Fibroblast of skin of left quadriceps (primary cell): ENCODE measurements at places on chromosomes 16 and 17.
A peak's percentile ranks its signal among the peaks of the same experiment; 100 is the strongest.

DNA sequence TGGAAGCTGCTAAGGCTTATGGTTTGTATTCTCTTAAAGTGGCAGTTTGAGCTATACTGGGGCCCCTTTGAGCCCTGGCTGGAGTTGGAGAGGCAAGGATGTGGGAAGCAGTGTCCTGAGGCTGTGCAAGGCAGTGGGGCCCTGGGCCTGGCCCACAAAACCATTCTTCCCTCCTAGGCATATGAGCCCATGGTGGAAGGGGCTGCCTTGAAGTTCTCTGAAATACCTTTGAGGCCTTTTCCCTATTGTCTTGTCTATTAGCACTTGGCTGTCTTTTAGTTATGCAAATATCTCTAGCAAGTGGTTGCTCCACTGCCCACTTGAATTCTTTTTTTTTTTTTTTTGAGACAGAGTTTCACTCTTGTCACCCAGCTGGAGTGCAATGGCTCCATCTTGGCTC is 119.2 kb downstream of the PCTP start:
- DNase-seq, result no peak

- DNase-seq, result no peak
Measured at GRCh38 chr16:50666658-50667496, 14.2 kb downstream of the SNX20 start.

DNA sequence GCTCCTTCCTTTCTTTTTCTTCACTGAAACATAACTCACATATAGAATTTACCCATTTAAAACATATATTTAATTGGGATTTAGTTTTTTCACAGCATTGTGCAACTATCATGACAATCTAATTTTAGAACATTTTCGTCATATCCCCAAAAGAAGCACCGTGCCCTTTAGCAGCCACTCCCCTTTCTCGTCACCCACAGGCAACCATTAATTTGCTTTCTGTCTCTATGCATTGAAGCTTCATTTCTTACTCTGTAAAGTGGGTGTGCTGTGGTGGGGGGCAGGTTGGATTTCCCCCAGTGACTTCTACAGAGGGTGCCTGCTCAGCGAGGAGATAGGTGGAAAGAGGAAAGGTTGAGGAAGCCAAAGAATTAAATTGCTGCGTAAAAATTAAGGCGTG is 35.8 kb downstream of the MRC2 start:
- no peak for DNase-seq

GRCh38 chr16:3857189-3858043 is 23.1 kb downstream of the CREBBP start:
- DNase-seq, result no peak

DNA sequence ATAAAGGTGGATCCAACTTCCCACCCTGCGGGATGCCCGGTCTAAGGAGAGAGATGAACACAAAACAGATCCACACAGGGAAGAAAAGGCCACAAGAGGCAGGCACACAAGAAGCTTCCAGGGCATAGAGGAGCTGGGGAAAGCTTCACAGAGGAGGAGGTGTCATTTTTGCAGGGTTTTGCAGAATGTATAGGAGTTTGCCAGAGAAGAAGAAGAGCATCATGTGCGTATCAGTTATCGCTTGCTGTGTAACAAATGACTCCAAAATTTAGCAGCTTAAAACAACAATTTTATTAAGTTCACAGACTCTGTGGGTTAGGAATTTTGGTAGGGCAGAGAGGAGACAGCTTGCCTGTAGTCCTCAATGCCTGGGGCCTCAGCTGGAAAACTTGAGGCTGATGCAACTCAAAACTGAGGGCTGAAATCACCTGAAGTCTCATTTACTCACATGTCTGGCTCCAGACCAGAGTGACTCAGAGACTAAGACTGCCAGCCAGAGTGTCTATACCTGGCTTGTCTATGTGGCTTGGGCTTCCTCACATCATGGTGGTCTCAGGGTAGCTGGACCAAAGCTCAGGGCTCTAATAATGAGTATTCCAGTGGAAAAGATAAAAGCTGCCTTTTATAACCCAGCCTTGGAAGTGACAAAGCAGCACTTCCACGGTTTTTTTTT is 33.9 kb upstream of the ZNF423 start:
- DNase-seq, result no peak

DNA sequence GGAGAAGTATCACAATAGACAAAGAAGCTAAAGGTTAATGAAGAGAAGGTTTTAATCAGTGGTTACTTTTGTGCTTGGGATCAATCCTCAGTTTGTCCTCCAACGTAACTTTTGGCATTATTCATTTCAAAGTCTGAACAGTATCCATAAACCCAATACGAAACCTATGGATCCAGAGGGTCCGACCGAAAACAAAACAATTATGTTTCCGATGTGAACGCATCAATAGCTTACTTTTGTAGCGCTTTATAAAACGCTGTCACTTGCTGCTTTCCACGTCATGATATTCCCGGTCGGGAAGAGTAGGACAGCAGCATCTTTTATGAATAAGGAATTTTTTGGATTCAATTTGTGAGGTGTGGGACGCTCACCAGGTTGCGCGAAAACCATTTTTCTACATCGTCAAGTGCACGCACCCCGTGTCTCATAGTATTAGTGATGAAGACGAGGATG is 383.8 kb downstream of the ZFHX3 start:
- DNase-seq, result no peak

- peak; percentile 80 for DNase-seq
Measured at GRCh38 chr17:63406689-63407330, 39.3 kb downstream of the CYB561 start.

DNA sequence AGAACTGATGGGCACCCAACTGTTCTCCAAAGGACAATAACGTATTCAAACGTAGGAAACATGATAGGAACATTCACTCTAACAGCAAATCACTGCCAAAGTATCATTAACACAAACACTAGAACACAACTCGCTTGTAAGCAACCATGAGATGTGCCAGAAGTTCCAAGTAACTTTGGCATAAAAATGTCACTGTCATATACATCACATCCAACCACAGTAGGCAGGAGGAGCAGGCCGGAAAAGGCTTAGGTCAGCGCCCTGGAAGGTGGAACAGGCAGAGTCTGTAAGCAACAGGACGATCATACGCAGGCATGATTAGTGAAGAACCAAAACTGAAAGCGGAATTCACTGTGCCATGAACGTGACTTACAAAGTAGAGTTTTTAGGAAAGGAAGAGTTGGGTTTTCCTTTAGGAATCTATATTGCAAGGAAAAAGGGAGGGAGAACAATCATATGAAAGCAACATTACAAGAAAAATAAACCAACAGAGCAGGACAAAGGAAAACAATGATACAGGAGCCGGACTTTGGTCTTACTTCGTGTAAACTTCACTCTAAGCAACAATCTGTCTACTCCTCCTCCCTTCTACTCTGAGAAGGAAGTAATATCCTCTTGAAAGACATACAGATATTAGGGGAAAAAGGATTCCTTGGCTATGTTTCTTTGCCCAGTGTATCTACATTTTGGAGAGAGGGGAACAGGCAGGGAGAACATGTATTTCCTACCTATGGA is 52.3 kb downstream of the YWHAE start:
- DNase-seq, result no peak

GRCh38 chr17:29210879-29211278 is 30.7 kb upstream of the MYO18A start:
- no peak for DNase-seq

GRCh38 chr17:73072219-73072962 is 20.1 kb downstream of the SLC39A11 start:
- DNase-seq, result no peak

GRCh38 chr17:79263191-79263590 is 188.6 kb downstream of the ENGASE start:
- no peak for DNase-seq

GRCh38 chr16:23141500-23141899 is 7.8 kb downstream of the USP31 start:
- no peak for DNase-seq

DNA sequence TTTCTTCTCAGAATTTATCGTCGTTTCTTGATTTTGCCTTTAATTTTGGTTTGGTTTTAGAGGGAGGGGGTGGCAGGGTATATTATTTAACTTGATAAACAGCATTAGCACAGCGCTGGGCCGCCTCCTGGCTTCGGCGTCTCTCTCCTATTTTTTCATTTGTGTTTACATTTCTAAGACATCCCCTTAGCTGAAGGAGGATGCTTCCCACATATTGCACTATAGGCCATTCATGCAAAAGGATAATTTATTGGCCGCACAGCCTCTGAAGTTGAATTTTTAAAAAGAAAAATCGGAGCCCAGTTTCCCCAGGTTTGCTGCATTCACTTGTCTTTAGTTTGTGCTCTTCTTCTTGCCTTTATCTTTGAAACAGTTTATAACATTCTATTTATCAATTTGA is 497.4 kb upstream of the ZFHX3 start:
- no peak for DNase-seq

- DNase-seq, result no peak
Measured at GRCh38 chr17:44119062-44119461, 4.4 kb downstream of the HDAC5 start.

GRCh38 chr17:13351046-13351445 is 250.7 kb downstream of the HS3ST3A1 start:
- DNase-seq, result no peak
